ENCODE measurements at places on chromosomes 12 and 14.

DNA sequence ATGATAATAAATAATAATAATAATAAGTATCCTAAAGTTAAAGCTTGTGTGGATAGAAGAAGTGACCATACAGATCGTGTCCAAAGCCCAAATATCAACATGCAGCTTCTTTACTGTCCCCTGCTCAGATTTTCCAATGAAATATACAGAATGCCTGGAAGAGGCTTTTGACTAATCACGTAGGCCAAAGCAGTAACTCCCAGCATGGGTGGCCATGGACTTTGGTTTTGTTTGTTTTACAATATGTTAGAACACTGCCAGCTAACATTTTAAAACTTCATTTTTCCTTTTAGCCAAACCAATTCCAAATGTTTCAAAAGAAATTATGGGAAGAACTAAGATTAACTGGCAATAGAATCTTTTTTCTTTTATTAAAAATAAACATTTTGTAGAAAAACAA is 400.0 kb upstream of the FLRT2 start:
- no peak for DNase-seq

DNA sequence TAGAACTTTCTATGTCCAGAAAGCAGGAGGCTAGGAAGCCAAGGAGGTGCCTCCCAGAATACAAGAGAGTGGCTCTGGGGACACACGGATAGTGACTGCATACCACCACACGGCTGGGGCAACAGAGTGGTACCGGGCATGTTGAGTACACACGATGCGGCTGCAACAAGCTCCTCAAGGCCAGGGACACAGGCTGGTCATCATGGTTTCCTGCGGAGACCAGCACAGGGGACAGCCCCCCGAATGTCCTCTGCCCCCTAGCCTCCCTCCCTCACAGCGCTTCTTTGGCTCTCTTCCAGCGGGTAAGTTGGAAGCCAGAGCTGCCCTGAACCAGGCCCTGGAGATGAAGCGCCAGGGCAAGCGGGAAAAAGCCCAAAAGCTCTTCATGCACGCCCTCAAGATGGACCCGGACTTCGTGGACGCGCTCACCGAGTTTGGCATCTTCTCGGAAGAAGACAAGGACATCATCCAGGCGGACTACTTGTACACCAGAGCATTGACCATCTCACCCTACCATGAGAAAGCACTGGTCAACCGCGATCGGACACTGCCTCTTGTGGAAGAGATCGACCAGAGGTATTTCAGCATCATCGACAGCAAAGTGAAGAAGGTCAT is 3.1 kb downstream of the FICD start:
- DNase-seq: no peak

DNA sequence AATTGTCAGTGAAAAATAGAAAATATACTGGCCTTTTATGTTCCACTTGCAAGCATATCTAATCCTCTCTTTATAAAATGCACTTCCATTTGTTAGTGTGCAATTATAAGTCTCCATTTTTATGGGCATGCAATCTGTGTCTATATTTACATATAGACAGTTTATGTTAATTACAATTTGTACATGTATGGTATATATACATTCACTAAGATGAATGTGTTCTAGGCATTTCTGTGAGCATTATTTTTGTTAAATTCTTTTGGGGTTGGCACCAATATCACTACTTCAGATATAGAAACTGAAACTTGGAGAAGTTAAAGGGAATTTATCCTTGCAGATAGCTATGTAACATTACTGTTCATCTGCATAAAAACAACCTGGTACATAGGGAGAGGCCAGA is 470.8 kb upstream of the LMO3 start:
- no peak for DNase-seq

DNA sequence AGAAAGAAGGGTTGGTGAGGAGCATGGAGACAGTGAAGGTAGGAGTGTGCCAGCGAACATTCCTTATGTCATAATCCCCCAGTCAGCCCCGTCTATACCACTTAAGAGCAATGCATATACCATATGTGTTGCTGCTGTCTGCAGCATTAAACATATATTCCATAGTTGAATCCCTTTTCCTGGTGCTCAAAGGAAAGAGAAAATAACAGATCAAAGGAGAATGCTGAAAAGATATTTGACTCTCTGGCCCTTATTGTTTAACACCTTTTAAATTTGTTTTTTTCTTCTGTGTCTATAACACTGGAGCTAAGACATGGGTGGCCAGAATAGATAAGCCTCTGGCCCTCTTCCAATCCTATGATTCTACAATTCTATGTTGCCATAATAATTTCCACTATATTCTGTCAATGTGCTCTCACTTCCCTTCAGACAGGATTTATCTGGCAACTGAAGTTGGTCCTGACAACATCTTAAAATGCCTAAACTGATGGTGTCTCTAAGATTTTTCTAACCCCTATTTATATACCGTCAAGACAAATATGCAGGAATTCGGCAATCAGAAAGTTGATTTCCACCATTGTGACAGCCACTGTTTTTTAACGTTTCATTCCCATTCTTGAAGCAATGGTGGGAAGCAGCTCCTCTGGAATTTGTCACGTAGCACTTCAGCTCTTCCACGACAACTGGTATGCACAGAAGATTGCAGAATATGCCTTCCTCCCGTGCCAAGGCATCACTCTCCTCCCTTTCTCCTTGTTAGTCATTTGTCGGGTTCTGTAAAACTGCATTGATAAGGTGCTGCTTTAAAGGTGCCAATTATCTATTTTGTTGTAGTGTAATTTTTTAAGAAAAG is 204.7 kb downstream of the BCAT1 start:
- no peak for DNase-seq

DNA sequence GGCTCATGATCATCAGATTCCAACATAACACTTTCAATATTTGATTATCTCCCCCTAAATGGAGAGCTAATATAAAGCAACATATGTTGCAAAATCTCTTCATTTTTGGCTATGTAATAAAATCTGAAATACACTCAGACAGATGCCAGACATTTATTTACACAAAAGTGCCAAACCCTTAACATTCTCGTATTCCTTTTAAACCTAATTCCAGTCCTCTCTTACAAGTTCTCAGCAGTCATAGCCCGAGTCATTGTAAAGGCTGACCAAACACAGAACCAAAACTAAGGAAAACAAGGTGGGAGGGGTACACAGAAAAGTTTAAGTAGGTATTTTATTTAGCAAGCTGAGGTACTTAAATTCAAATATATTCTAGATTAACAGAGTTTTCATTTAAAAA is 81.4 kb downstream of the LRP6 start:
- DNase-seq: no peak

GRCh38 chr14:90966493-90966892 is 93.9 kb downstream of the RPS6KA5 start:
- no peak for DNase-seq

DNA sequence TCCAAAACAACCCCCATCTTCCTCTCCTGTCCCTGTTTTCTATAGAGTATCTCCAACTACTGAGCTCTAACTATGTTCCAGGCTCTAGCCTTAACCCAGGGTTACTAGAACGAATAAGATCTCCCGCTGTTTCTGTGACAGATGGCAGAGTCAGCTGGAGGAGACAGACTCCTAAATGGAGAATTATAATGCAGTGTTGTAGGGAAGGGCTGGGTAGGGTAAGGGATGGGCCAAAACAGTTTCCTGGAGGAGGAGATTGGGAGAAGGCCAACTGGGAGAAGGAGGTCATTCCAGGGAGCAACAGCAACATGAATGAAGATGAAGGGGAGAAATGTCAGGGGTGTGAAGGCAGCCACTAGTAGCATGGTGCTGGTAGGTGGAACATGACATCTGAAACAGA is 73.4 kb upstream of the ANO4 start:
- no peak for DNase-seq

All from NCI-H460 (cell line).